ENCODE measurements at places on chromosomes 12 and 14.

DNA sequence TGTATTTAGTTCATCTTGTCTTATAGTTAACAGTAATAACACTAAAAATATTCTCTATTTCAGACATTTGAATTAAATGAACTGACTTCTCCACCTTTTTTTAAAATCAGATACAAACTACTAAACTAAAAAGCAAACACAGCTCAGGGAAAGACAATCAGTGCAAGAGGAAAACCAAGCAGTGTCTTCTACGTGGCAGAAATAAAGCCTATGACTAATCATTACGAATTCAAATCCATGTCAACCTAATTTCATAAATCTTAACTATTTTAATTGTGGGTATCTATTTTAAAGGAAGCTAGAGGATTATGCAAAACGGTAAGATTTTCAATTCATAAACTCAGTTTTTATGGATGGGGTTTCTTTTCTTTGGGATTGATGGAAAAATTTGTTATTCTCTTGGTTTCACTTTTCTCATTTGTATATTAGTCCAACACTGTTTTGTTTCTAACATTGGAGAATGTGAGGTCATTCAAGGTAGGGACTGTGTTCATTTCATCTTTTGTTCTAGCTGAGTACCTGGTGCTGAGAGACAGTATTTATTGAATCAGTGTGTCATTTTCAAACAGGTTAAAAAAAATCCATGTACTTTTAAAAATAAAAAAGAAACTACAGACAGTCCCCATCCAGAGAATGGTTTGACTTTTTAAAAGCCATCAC is 12.8 kb upstream of the PALS1 start:
- DNase-seq, result no peak

DNA sequence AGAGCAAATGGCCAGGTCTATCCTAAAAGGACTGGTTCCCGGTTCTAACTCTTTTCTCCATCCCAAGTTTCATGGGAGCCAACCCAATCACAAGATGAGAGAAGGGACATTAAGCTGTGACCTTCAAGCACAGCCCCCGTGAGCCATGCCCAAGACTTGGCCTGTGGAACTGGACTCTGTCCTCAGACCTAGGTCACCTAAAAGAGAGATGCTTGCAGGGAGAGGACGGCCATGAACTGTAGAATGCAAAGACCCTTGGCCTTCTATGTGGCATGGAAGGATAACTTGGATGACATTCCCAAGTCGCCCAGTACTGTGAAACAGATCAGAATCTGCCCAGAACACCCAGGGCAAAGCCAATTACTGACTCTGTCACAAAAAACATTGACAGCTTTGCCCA is 263.5 kb downstream of the DPF3 start:
- DNase-seq, result no peak

DNA sequence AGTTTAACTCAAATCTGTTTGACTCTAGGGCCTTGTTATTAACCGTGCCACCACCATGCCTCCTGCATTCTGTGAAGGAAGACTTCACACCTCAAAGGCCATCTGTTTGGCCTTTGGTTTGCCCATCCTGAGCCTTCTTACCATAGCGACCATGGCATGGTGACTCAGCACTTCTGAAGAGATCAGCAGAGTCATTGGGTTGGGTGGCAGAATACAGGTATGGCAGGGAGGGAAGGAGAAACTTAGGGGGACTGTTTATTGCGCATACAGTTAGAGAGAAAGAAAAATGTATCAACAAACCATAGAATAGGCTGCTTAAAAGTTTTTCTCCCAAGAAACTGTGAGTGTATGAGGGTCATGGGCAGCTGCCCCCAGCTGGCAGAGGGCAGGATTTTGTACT is 49.2 kb downstream of the DAD1 start:
- DNase-seq, result no peak

GRCh38 chr12:56129206-56129941 is 1.3 kb downstream of the ESYT1 start:
- peak; percentile 77 for DNase-seq

DNA sequence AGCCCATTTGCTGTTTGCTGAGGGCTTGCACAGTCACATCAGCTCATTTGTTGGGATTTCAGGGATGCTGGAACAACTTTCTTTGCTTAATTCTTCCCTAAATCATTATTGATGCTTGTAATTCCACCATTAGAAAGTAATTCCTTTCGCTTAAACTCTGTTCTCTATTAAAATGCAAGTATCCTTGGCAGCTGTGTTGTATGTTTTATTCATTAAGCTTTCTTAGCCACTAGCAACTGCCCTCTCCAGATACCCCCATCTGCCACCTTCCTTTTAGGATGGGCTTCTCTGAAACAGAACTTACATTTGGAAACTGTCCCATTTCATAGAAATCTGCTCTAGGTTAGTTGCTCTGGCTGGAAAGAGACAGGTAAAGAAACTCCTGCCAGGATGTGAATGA is 43.7 kb downstream of the ADCK1 start:
- DNase-seq, result no peak

- no peak for DNase-seq
Observed at GRCh38 chr14:42224053-42224888, 617.6 kb downstream of the LRFN5 start.

All from effector memory CD8-positive, alpha-beta T cell (primary cell).